Aorta (tissue), 5 donors: ENCODE measurements at places on chromosomes 4 and X. TPM values are rescaled to one million over a fixed set of nuclear protein-coding genes. Genes with fewer than 3 reads are reported as not detected.

DNA sequence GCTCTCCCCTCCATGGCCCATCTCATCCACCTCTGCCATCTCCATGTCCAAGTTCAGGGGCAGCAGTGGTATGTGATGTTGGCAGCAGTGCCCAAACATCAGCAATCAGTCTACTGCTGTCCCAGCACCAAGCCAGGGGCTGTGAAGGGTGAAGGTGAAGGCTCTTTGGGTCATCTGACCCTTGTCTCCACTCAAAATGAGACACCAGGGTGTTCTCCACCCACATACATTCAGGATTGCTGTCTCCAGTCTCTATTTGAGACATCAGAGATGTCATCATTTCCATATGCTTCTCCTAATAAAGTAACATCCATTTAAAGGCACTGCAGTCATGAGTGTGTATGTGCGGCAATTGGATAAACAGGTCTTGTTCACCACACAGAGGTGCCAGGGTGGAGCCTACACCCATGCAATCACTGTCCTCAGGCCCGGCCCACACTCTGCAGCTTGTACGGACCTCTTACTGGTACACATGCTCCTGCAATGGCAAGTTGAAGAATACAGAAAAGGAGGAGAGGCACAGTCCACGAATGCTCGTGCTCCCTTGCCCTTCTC lies 22.2 kb downstream of the MAML3 start:
- DNase-seq: no peak

DNA sequence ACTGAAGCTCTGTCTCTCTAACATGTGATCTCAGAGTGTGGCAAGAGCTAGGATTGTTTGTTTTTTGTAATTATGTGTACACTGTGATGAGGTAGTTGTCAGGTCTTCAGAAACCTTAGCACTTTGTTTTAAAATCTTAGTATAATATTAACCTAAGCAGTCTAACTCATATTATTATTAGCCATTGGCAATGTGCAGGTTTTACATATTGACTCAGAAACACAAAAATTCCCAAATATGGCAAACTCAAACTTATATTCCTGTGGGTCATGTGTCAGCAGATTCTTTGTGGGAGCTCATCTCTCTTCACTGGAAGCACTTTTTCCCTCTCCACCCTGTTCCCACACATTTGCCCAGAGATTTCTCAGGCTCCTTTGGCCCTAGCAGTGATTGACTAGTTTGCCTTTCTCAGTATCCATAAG lies 8.2 kb upstream of the PWWP3B start:
- no peak for DNase-seq

GRCh38 chrX:35919536-35920309 lies at the start of gene CFAP47:
CFAP47 (plus strand) TSS chrX:35919734; CDS start chrX:35919800, 66 bp downstream.
- DNase-seq: no peak

DNA sequence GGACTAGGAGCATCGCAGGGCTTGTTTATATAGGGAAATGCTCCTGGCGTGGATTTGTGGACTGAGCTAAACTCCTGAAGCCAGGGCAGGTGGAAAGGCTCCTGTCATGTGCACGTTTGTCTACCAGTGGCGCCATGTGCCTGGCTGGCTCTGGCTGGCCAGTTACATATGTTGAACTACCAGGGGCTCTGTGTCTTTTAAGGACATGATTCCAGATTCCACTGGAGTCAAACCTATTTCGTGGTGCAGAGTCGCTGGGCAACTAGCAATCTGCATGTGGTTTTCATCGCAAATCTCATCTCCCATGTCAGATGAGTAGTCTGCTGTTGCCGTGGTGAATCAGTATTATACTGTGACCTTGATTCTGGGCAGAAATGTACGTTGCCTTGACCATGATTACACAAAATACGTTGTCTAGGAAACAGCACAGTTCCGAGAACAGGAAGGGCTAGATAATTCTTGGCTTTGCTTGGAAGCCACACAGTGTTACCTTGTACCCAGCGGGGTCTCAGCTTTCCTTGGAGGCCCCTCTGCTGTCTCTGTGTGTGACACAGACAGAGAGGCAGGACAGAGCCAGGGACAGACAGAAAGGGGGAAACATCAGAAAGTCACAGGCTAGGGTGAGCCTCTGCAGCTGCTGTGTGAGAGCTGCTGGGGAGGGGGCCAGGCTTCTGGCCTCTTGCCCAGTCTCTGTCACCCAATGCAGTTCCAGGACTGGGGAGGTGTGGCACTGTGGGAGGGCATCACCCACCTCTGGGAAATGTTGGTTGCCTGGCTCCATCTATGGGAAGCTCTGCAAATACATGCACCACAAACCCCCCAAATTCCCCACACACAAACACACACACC lies 19.2 kb downstream of the PNMA6E start:
- DNase-seq: no peak

DNA sequence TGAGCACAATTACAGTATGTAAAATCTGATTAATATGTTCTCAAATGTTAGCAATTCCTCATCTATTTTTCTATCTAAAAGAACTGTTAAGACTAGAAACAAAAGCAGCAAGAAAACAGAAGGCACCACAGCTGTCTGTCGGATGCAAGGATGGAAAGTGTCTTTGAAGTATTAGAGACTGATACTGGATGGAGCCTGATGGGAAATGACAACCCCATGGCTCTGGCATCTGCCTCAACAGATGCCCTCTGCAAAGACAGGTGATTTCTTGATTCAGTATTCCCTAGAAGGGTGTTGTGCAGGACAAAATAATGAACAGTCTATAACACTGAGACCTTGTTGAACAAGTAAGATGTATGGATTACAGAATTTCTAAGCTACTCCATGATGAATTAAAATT lies 19.7 kb downstream of the LRCH2 start:
- DNase-seq: no peak

GRCh38 chr4:57055886-57056285 lies 54.3 kb downstream of the IGFBP7 start:
- no peak for DNase-seq

GRCh38 chr4:100907465-100908454 lies 389.9 kb upstream of the EMCN start:
- DNase-seq: no peak

DNA sequence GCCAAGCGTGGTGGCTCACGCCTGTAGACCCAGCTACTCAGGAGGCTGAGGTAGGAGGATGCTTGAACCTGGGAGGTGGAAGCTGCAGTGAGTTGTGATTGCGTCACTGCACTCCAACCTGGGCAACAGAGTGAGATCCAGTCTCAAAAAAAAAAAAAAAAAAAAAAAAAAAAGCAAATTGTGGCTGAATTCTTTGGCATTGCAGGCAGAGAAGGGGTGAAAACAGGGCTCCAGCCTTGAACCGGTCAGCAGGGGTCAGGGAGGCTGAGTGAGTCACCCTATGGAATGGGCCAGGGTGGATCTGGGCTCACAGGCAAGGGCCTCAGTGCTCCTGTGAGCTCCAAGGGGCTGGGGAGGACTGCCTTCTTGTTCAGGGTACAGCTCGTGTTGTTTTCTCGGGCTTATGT lies 13.2 kb upstream of the FAM3A start:
- no peak for DNase-seq

The RRH gene
- 0.71 TPM for total RNA-seq
